Stimulated activated CD4-positive, alpha-beta T cell treated with anti-CD3 and anti-CD28 coated beads, Interleukin-1b, Interleukin-23, amount 100 ng/mL, for 1 hour (primary cell): ENCODE measurements at places on chromosomes 6 and 20.

- no peak for DNase-seq
Measured at GRCh38 chr20:50427719-50428083, 82.5 kb upstream of the PTPN1 start.

DNA sequence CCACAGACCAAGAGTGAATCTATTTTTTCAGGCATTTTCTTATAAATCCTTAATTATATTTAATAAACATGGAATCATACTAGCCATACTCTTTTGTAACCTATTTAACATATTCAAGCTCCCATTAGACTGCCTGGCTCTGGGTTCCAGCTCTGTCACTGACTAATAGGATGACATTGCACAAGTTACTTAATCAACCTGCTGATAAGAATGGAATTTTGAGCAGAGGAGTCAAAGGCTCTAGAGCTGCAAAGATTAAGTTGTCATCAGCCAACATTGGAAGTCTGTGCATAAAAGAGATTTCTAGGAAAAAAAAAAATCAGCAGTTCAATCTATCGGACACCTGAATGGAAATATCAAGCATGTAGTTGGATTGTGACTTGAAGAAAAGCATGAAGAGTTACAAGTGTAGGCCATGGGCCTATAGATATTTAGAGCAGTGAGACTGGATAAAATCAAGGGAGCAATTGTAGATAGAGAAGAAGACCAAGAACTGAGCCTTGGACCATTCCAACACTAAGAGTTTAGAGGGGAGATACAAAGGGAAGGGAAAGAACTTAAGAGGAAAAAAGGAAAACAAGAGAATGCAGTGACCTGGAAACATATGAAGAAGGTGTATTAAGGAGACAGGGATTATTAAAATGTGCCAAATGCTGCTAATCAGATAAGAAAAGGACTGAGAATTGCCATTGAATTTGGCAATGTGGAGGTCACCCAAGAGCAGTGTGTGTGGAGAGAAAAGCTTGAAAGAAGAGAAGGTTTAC, 11.0 kb upstream of the HINT3 start:
- no peak for DNase-seq

- no peak for DNase-seq
Measured at GRCh38 chr6:26173836-26174145, 86.6 kb downstream of the HFE start.

- DNase-seq = no peak
Measured at GRCh38 chr6:51926125-51926524, 161.3 kb downstream of the PKHD1 start.

DNA sequence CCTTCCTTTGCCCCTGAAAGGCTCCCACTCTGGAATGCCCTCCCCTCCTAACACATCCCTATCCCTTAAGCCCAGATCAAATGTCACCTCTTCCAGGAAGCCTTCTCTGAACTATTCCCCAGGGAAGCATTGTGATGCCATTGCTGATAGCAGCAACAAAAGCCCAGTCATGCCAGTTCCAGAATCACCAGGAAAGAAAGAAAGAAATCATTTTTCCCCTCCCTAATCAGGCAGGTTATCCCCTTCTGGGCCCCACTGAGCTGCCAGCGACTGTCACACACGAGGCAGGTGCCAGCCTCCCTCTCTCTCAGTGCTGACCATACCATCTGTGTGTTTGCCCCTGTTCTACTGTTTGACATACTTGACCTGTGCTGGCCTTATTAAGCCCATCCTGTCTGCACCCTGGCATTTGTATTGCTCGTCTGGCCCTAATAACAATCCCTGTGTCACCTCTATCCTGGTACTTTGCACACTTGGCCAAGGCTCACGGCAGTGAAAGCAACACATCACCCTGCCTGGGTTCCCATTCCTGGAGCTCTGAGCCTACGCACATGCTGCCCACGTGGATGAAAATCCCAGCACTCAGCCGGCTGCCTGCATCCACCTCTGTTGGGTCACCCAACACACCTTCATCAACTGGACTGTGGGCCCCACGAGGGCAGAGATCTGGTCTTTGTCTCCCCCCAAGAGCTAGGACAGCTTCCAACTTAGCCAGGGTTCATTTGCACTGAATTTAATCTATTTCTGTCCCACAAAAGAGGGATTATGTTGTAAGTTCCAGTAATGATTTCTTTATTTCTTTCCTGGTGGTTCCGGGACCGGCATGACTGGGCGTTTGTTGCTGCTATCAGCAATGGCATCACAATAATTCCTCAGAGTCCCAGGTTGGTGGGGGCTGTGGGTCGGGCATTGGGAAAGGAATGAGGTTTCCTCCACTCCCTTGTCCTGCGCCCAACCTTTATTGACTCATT, 5.3 kb upstream of the BPIFB1 start:
- DNase-seq = no peak

GRCh38 chr20:20465252-20465651, 97.3 kb downstream of the INSM1 start:
- DNase-seq = no peak

GRCh38 chr20:5000263-5001173, 792 bp downstream of the SLC23A2 start:
- DNase-seq = no peak
